ENCODE measurements at places on chromosomes 5 and 9.

- DNase-seq, result no peak
Measured at GRCh38 chr9:3006851-3007250, 163.0 kb upstream of the PUM3 start.

GRCh38 chr5:152942633-152943336 lies 537.7 kb upstream of the NMUR2 start:
- no peak for DNase-seq

DNA sequence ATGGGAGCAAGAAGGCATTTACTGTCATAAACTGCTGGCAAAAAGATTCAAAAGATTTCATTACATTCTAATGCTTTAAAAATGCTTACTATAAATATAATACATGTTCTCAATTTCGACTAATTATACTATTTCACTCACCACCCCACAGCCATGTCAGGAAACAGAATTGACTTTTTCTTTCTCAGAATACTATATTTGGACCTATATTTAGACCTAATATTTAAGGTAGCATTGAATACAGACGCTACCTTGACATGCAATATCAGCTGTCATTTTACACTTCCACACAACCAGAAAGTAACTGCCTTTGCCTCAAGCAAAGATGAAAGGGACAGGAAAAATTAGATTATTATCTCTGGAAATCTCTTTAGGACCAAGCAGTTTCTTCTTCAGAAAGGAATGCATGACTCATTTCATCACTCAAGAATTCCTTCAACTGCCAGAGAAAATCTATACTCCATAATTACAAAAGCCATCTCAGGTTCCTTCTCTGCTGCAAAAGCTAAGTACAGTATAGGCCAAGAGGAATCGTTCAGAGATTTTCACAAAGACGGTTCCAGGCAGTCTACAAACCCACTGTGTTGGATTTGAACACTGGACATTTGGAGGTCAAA lies 11.8 kb upstream of the UBE2QL1 start:
- no peak for DNase-seq

DNA sequence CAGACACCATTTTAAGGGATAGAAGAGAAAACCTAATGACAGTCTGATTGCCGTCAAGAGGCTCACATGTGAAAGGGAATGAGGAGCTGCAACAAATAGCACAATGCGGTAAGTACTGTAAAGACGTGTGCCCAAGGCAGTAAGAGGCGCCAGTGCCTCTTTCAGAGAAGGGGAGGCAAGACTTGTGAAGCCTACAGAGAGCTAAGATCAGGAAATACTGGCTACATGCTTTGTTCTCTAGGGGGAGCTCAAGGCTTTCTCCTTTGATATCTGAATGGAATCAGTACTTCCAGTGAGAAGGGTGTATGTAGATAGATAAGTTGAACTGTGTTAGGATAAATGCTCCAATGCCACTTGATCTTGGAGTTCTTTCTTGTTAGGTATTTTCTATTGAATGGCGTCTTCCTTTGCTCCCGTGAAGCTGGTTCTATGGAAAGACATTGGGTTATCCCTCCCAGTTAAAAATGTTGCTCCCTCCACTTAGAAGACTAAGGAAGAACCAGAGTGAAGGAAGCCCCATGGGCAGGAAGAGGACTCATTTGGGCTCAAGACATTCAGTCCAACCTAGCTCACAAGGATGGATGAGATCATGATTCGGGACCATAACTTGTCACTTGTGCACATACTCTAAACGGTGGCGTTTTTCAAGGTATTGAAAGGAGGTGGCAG lies 23.5 kb upstream of the ALDOB start:
- peak; percentile 55 for DNase-seq

DNA sequence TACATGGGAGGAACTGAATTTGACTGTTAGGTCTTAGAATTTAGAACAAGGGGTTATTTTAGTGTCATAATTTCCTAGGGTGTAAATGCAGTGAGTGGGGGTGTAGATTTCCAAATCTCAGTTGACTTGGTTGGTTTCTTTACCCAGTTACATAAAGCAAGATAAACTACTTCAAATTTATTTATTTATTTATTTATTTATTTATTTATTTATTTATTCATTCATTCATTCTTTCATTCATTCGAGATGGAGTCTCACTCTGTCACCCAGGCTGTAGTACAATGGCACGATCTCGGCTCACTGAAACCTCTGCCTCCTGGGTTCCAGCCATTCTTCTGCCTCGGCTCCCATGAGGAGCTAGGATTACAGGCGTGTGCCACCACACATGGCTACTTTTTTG lies 200.4 kb downstream of the SLF1 start:
- DNase-seq, result no peak

DNA sequence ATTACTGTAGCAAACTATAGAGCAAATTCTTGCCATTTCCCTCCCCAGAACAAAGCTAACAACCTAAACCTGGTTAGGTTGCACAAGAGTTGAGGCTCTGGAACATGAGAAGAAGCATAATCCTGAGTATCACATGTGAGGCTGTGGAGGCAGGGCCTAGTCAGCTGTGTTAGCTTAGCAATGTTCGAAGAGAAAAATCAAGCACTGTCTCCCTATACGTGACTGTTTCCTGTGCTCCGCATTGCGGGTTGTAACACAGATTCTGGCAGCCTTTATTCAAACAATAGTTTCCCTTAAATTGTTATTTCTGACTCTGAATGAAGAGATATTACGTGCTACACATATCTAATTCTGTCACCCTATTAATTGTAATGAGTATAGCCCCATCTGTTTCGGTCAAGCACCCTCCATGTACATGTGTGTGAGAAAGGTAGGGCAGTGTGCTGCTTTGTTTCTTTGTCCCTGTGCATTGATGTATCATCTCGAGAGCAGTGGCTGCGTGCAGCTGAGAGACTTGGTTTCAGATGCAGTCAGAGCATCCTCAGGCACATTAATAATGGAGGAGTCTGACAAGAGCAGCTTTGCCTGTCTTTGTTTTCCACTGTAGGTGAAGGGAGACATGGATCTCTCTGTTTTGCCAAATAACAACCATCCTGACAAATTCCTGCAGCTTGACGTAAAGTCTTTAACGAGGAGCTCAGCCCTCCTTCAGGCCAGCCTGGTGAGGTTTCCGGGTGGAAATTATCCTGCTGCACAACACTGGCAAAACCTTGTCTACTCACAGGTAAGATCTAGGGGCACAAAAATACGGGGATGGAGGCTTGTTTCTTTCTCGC lies at the start of gene MINAR2:
Gene MINAR2 (plus strand): TSS at position 523 of the 836 bp plus-strand sequence. CDS start 97 bp downstream, at position 620.
- no peak for DNase-seq

- DNase-seq, result no peak
Measured at GRCh38 chr9:33645706-33646105, 121.7 kb downstream of the ANKRD18B start.

DNA sequence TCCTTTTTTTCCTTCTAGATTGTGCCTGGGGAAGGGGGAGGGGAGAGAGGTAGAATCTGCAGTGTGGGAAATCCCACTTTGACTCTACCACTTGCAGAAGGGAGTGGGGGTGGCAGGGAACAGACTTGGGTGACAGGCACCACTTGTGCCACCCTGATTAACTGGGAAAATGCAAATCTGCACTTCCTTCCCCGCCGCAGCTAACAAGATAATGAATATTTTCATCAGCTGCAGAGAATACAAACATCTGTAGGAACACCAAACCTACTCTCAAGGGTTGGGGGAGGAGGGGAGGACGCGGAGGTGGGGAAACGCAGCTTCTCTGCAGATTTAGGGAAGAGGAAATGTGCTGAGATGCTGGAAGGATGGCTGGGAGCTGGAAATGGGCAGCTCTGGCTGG lies 73.5 kb downstream of the TRIM32 start:
- no peak for DNase-seq

- DNase-seq, result no peak
Measured at GRCh38 chr5:53091289-53091688, 18.3 kb downstream of the MOCS2 start.

- no peak for DNase-seq
Measured at GRCh38 chr5:167440846-167441245, 850.6 kb upstream of the WWC1 start.

GRCh38 chr9:125942125-125942524 lies 195.0 kb downstream of the PBX3 start:
- no peak for DNase-seq

GRCh38 chr5:165620394-165620793 lies 2115.0 kb downstream of the MAT2B start:
- no peak for DNase-seq

DNA sequence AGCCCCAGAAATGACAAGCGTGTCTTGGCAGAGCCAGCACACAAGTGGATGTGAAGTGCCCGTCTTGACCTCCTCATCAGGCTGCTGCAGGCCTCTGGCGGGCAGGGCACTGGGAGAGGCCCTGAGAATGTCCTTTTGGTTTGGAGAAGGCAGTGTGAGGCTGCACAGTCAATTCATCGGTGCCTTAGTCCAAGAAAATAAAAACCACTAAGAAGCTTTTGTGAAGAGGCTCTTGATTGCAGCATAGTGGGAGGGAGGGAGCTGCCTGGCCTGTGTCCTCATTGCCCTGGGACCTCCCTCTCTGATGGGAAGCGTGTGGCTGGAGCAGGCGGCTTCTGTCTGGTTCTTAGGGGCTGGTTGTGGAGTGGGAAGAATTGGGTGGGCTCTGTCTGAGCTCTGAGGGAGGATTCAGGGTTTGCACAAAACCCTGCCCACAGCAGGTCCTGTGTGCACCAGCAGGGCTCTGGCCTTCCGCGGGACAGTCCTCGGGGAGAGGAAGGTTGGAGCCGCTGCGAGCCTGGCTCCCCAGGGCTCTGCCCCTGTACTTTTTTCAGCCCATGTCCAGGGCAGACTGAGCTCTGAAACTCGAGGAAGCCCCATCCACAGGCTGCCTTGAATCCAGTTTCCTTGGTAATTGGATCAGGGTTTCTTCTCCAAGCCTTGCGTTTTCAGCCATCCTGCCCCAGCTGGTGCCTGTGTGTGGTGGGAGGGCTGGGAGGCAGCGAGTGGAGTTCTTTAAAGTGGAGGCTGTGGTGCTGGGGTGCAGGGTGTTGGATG lies 1.1 kb downstream of the HRCT1 start:
- no peak for DNase-seq

- no peak for DNase-seq
Measured at GRCh38 chr9:29637471-29638237, 2064.4 kb upstream of the C9orf72 start.

DNA sequence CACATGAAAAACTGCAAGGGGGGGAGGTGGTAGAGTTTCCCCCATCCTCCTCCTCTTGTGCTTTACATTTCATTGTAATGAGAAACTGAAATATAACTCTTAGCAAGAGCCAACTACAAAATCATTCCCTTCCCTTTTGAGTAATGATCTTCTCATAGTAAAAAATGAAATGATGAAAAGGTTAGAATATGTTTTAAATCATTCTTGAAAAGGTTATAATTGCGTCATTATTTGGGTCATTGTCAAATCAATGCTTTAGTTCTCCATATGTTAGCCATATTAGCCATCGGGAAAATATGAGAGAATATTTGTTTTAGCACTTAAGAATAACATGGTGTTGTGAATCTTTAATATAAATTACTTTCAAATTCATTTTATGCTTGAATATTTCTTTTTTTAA lies 1185.0 kb upstream of the CDH18 start:
- DNase-seq, result no peak

- DNase-seq, result no peak
Measured at GRCh38 chr5:55236800-55237199, 3.4 kb upstream of the CCNO start.

DNA sequence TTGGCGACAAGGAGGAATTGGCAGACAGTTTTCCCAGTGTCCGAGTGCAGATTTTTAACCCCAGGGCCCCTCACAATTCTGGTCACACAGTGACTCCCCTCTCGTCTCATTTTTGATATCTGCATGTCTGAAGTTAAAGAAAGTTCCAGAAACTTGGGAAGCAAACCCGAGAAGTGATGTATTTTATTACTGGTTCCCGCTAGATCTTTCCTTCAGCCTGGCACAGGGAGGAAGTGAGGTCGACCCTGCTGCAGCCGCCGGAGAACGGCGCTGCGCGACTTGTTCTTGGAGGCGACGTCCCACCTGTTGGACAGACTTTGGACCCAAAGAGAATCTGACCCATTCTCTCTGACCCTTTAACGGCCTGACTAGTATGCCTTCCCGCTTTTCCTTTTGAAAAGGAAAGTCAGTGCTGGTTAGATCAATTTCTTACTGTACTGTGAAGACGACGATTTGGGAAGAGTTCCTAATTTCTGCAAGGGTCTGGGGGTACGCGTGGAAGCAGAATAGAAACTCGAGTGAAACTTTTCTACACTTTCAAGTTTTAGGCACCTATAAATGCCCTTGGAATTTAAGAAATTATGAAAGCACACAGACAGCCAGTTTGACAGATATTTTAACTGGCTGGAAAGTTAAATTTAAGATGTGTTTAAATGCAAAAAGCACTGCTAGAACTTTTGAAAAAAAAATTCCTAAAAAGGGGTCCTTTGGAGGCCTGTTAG lies 744 bp downstream of the OTULIN start:
- peak; percentile 23 for DNase-seq

DNA sequence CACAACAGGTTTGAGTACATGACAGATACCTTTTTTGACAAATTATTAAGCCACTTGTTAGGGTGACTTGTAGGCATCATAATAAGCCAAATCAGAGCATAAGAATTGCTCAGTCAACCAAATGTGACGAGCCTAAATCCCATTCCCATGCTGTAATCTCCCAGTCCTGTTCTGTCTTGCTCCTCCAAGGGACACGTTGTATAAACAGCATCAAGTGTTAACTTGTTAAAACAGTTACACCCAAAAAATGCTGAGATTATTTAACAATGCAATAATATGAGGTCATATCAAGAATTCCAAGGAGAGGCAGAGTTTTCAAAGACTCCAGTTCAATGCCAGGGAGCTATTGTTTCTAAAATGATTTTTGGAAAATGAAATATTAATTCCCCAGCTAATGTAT lies 76.2 kb downstream of the SH3TC2 start:
- DNase-seq, result no peak

GRCh38 chr5:127040796-127041520 lies 10.6 kb upstream of the MARCHF3 start:
- no peak for DNase-seq

DNA sequence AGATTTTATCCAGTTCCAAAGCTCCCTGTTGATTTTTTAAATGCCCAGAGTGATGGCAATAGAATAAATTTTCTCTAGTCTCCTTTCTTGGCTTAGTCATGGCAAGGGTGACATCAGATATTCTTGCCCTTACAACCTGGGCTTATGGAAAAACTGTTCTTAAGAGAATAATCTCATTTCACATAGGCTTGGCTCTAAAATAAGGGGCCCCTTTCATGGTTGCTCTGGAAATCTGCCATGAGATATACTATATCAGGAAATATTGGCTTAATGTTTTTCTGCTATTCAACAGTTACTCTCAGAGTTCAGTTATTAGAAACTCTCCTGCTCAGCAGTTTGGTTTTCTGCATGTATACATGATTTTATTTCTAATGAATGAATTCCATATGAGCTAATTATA lies 7.8 kb downstream of the HMHB1 start:
- DNase-seq, result no peak

- no peak for DNase-seq
Measured at GRCh38 chr9:108662091-108662875, 193.5 kb downstream of the ACTL7B start.

GRCh38 chr9:27457445-27457844 lies 66.6 kb upstream of the IFNK start:
- DNase-seq, result no peak

DNA sequence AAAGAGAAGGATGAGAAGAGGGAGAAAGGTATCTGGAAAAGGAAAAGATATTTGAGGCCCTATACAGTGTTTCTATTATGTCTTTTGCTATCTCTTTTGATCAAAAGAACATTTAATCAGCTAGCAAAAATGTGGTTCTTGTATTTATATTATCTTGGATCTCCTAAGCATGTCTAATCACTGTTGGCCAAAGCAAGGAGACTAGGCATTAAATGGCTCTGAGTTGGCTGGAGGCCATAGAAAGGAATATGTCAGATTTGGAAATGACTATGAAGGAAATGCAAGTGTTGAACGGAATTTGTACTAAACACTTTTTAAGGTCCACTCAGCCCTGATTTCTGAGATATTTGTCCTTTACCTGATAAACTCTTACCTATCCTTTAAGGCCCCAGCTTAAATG lies 22.4 kb upstream of the THG1L start:
- DNase-seq, result no peak
